Stimulated activated CD4-positive, alpha-beta T cell treated with anti-CD3 and anti-CD28 coated beads, TNF-alpha, amount 100 ng/mL, for 4 hours (primary cell): ENCODE measurements at places on chromosomes 2 and 18.
A peak's percentile ranks its signal among the peaks of the same experiment; 100 is the strongest.

DNA sequence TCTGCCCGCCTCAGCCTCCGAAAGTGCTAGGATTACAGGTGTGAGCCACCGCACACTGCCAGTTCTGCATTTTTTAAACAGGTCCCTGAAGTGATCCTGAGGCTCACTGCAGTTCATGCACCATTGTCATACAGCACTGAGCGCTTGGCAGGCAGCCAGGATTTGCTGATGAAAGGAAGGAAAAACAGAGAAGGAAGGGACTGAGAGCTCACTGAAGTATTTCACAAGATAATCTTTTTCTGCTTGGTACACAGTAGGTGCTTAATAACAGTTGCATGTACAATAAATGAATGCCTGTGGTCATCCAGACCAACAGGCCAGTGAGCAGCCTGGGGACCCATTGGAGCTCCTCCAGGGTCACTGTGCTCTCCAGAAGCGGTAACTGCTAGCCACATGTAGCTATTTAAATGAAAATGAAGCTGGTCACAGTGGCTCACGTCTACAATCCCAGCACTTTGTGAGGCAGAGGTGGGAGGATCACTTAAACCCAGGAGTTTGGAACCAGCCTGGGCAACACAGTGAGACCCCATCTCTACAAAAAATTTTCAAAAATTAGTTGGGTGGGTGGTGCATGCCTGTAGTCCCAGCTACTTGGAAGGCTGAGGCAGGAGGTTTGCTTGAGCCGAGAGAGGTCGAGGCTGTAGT, 33.1 kb upstream of the SMAD7 start:
- no peak for DNase-seq

DNA sequence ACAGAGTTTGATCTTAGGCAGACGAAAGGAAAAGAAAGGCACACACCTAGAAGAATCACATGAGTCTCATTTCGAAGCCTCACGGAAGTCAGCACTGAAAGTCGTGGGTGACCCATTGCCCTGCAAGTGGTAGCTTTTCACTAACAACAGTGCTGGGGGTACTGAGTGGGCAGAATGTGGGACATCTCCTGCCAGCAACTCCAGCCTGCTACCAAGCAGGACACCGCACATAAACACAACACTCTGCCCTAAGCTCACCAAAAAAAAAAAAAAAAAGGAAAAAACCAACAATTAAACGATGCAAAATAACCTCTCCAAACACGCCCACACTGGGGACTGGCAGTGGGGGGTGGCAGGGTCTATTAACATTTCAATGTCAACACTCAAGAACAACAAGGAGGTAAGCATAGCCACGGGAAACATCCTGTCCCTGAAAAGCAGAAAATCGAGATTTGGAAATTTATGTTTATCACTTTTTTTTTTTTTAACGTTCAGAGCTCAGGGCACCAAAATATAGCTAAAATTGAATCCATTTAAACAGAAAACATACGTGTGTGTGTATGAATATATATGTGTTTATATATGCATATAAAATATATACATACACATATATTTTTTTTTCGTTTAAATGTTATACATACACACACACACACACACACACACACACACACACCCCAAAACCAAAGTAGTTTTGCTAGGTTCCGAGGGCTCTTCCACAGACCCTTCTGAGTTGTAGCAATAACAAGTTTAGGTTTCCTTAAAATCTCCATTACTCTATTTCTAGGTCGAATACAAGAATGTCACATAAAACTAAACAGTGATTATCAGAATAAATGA, 2.2 kb downstream of the INO80D start:
- no peak for DNase-seq

GRCh38 chr18:35514752-35515459, 17.1 kb upstream of the INO80C start:
- no peak for DNase-seq

GRCh38 chr18:43159086-43159770, 43.7 kb upstream of the RIT2 start:
- DNase-seq = no peak

- DNase-seq = no peak
These were observed 1846.4 kb upstream of the PIK3C3 start for GRCh38 chr18:40108596-40108995.

DNA sequence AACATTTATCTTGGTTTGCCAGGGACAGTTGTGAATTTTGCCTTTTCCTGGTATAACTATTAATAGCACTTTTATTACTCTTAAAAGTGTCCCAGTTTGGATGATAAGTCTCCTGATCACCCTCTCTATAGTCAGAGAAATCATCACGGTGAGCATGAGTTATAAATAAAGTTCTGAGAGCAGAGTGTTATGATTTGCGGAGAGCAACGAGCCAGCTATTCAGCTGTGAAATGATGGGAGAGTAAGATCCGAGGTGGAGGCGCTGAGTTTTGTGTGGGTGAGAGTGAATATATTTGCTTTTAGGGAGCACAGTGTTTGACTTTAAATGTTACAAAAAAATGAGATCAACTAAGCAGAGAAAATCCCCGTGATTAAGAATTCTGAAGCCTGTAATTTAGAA, 179.6 kb downstream of the DSC3 start:
- no peak for DNase-seq

DNA sequence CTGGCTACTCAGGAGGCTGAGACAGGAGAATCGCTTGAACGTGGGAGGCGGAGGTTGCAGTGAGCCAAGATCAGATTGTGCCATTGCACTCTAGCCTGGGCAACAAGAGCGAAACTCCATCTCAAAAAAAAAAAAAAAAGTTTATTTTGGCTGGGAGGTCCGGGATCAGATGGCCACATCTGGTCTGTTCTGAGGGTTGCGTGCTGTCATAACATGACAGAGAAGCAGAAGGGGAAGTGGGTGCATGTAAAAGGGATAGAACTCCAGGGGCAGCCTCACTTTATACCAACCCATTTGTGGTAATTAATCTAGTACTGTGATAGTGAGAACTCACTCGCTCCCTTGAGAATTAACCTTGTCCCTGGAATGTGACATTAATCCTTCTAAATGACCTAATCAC, 101.2 kb downstream of the PTPN4 start:
- no peak for DNase-seq

- DNase-seq = no peak
These were observed 153.0 kb downstream of the TMEM247 start for GRCh38 chr2:46632349-46632748.

GRCh38 chr2:140392824-140393223, 1612.6 kb upstream of the NXPH2 start:
- DNase-seq = no peak

DNA sequence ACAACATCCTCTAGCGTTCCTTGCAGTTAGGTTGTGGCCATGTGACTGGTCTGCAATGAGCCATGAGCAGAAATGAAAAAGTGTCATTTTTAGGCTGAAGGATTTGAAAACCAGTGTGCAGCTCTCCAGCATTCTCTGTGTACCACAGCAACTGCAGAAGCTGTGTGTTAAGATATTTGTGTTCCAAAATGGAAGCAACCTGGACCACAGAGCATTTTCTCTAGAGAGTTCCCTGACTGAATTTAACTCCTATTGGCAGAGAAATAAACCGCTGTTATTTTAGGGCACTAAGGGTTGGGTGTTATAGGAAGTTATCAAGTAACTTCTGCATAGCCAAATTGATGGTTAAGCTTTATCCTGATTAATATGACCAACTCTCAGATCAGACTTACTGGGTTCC, 257.2 kb upstream of the THUMPD2 start:
- no peak for DNase-seq

GRCh38 chr18:10560452-10561045, 34.7 kb downstream of the NAPG start:
- peak; percentile 31 for DNase-seq

GRCh38 chr2:190575263-190575662, 40.7 kb upstream of the NEMP2 start:
- DNase-seq = no peak

DNA sequence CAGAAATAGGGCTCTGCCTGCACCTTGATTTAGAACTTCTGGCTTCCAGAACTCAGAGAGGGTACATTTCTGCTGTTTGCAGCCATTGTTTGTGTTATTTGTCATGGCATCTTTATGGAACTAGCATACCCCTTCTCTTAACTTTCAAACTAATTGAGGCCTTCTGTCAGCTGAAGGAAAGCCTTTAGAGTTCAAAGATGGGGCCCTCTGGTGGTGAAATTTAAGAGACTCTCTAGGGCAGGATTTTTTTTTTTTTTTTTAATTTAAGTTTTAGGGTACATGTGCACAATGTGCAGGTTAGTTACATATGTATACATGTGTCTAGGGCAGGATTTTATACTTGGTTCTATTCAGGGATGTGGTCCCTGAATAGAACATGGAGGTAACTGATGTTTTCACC, 260.6 kb upstream of the LINC00305 start:
- DNase-seq = no peak

DNA sequence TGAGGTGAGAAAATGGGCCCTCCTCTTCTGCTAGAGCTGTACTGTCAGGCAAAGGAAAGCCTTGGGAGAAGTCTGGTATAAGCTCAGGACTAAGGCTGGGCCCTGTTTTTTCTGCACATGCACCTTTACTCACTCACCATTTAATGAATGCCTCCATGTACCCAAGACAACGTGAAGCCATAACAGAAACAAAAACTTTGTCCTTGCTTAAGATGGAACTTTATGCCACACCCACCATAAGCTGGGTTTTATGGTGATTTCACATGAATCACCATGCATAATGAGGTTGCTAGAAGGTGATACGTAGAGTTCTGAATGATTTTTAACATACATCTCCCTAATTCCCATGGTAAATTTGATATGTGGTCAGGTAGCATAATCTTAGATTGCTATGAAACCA, 63.7 kb upstream of the CYP26B1 start:
- no peak for DNase-seq

- DNase-seq = no peak
These were observed 1149.1 kb upstream of the NRXN1 start for GRCh38 chr2:52181080-52181479.

DNA sequence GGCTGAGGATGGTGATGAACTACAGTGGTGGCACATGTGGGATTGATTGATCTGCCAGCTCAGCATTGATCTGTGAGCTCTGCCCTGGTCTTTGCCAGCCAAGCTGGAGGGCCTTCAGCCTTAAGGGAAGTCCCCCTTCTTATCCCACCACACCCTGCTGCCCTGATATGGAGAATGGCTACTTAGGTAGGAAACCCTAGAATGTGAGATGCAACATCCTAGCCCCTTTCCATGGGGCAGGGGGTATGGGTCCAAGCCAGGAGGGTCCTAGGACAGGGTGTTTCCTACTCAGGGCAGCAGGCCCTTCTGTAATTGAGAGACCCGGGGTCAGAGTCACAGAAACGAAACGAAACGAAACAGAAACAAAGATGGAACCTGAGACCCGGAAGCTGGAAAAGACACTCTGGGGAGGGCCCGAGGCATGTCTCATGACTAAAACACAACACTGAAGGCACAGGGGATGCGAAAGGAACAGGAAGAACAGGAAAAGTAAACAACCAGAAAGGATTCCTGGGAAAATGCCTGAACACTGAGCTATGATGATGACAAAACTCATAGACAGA, 16.9 kb upstream of the SULT1C2 start:
- no peak for DNase-seq

- DNase-seq = no peak
These were observed 95.4 kb downstream of the SOCS6 start for GRCh38 chr18:70384181-70384790.

GRCh38 chr2:105082107-105082506, 44.2 kb downstream of the MRPS9 start:
- DNase-seq = no peak

- no peak for DNase-seq
These were observed 77.4 kb downstream of the APLF start for GRCh38 chr2:68544811-68545210.

DNA sequence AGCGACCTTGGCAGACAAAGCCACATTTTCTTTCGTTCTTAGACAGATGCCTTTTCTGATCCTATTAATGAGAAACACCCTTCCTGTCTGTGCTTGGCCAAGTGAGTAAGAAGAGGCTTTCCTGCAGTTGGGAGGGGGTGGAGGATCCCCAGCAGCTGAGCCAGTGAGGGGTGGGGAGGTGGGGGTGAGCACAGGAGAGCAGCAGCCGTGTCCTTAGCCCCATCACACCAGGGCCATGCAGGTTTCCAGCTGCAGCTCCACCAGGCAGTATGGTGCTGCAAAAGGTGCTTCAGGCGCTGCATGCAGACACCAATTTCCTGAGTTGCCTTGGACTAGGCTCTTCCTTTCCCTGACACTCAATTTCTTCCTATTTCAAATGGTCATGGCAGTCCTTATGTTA, 123.3 kb upstream of the SIX2 start:
- no peak for DNase-seq

DNA sequence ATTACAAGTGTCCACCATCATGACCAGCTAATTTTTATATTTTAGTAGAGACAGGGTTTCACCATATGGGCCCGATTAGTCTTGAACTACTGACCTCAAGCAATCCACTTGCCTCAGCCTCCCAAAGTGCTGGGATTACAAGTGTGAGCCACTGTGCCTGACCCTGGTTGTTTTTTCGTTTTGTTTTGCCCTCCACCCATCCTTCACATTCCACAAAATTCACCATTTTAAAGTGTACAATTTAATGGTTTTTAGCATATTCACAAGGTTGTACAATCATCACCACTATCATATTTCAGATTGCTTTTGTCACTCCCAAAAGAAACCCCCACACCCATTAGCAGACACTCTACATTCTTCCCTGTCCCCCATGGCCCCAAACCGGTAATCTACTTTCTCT, 215.0 kb downstream of the TPGS2 start:
- no peak for DNase-seq

- DNase-seq = no peak
These were observed 68.5 kb upstream of the SH3RF3 start for GRCh38 chr2:109060496-109060895.

DNA sequence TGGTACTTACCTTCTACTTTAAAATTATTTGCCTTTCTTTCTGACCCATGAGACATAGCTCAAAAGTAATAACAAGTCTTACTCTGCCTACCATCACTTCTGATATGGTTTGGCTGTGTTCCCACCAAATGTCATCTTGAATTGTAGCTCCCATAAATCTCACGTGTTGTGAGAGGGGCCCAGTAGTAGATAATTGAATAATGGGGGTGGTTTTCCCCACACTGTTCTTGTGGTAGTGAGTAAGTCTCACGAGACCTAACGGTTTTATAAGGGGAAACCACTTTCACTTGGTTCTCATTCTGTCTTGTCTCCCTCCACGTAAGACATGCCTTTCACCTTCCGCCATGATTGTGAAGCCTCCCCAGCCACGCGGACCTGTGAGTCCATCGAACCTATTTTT, 47.5 kb downstream of the GALNT3 start:
- DNase-seq = no peak

DNA sequence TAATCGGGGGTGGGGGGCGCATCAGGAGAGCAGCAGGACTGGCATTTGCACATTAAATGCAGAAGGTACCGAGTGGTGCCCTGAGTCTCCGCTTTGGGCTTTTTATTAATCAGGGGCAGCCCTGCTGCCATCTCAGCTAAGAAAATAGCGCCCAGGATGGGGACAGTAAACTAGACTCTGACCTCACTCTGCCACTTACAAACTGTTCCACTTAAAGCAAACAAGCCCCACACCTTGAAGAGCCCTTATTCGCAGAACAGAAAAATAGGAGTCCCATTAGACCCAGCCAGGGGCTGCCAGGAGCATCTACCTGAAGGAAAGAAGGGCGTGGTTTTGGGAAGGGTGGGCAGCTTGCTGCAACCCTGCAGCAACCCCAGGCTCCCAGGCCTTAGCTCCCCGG, 165.3 kb downstream of the TNS1 start:
- no peak for DNase-seq

- DNase-seq = no peak
These were observed 49.9 kb upstream of the PNPT1 start for GRCh38 chr2:55743583-55743982.
